Renal cortical epithelial cell (primary cell): ENCODE measurements at places on chromosomes 16 and 17. TPM values are rescaled to one million over a fixed set of nuclear protein-coding genes. Genes with fewer than 3 reads are reported as not detected.
A peak's percentile ranks its signal among the peaks of the same experiment; 100 is the strongest.

C16orf92 gene
- not detected in 2 replicates for total RNA-seq

- DNase-seq = no peak
Observed at GRCh38 chr16:15483857-15484256, 49.5 kb downstream of the BMERB1 start.

- no peak for DNase-seq
Observed at GRCh38 chr16:31036691-31037090, 3.3 kb downstream of the STX4 start.

- DNase-seq = no peak
Observed at GRCh38 chr16:10128397-10129258, 53.6 kb downstream of the GRIN2A start.

GRCh38 chr17:76107509-76107908 lies 3.9 kb upstream of the EXOC7 start:
- no peak for DNase-seq

NFE2L1 gene
- total RNA-seq = 75.0 and 267 TPM in 2 replicates

RGS9 gene
- 2.7 and 4.2 TPM in 2 replicates for total RNA-seq

DNA sequence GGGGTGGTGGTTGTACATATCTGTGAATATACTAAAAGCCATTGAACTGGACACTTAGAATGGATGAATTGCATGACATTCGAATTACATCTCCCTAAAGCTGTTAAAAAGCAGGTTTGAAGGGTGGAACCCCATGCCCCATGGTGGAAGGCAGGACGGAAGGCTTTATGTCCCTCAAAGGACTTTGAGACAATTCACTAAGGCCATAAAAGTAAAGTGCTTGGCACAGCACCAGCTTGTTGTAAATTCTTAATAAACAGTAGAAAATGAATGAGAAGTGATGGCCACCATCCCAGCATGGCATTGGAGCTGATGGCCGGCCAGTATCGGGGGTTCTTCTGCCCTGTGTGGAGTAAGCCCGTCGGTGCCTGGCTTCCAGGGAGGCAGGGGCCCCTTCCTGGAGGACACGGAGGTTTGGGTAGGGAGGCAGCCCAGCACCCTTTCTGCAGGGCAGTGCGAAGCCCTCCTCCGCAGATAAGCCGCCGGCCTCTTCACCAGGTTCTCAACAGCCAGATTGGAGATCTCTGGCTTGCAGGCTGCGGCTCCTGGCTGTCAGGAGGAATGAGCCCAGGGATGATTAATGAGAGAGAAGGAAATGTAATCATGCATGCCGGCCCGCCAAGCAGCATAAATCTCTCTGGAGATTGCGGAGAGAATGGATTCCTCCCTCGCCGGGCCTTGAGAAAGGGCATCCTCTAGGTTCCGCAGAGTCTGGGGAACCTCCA lies 346.9 kb downstream of the FOXL1 start:
- peak; percentile 40 for DNase-seq

DNA sequence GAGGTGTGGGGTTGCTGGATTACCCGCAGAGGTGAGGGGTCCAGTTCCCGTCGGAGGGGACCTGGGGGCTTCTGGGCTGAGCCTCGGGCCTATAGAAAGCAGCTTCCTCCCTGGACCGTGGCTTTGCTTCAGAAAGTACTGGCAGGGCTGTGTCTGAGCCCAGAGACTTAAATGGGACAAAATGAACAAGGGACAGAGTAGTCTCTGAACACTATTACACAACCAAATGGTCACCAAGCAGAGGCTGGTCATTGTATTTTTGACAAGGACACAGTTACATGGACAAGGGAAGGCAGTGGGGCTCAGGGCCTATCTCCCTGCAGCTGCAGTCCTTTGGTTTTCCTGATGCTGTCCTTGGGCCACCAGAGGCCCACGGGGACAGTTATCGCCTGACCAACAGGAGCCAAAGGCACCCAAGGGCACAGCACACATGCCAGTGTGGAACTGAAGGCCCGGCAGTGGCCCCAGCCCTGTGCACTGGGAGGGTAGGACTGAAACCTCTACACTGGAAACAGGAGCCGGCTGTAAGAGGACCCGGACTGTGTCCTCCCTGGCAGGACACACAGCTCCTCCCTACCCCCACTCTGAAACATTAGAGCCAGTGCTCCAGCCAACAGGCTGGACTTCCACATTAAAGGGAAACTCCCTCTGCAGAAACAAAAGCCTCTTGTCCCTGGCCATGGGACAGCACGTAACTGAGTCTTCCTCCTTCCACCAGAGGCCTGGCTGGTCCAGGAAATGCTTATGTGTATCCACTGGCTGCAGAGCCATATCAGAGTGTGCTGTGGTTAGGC lies 26.0 kb upstream of the ERN1 start:
- DNase-seq = no peak

DNA sequence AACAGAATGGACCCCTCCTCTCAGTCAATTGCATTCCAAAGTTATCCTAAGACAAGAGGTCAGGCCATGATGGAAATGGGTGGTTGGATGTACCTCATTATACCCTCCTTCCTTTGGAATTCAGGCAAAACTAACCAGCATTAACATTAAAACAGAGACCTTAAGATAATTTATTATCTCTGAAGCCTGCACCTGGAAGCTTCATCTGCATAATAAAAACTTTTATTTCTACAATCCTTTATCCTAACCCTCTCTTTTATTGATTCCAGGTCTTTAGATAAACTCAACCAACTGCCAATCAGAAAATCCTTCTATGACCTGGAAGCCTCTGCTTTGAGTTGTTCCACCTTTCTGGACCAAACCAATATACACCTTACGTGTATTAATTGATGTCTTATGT lies 49.0 kb downstream of the ACSM1 start:
- DNase-seq = no peak

DNAH9 gene
- total RNA-seq = 0.55 TPM in 1 of 2 replicates, not detected in the other

- peak; percentile 93 for DNase-seq
Observed at GRCh38 chr17:27496437-27496943, 40.2 kb downstream of the KSR1 start.

GRCh38 chr17:17254036-17254435 lies 17.1 kb upstream of the FLCN start:
- no peak for DNase-seq

DNA sequence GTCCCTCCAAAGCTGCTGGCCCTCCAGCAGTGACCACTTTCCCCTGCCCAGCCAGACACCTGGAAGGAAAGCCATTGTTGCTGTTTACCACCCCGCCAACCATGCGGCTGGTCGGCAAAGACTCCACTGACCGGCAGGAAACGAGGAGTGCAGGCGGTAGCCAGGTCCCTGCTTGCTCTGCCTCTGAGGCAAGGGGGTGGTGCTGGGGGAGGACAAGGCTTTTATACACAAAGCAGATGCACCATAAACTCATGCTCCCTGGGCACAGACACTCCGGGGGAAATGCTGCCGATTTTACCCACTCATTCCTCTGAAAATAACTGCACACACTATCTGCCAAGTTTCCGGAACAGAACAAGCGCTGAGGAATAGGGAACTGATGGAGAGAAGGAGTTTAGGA lies 62.8 kb upstream of the GRIN2A start:
- DNase-seq = no peak

DNA sequence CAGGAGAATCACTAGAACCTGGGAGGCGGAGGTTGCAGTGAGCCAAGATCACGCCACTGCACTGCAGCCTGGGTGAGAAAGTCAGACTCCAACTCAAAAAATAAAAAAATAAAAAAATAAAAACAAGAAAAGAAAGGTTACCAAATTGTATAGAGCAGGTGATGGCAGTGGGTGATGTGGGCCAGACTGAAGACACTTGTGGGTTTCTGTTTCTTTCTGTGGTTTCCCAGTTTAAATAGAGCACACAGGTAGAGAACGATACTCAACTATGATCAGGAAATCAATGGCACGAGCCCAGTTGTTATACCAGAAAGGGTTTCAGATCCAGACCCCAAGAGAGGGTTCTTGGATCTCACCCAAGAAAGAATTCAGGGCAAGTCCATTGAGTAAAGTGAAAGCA lies 32.6 kb downstream of the NUBP1 start:
- DNase-seq = no peak

DNA sequence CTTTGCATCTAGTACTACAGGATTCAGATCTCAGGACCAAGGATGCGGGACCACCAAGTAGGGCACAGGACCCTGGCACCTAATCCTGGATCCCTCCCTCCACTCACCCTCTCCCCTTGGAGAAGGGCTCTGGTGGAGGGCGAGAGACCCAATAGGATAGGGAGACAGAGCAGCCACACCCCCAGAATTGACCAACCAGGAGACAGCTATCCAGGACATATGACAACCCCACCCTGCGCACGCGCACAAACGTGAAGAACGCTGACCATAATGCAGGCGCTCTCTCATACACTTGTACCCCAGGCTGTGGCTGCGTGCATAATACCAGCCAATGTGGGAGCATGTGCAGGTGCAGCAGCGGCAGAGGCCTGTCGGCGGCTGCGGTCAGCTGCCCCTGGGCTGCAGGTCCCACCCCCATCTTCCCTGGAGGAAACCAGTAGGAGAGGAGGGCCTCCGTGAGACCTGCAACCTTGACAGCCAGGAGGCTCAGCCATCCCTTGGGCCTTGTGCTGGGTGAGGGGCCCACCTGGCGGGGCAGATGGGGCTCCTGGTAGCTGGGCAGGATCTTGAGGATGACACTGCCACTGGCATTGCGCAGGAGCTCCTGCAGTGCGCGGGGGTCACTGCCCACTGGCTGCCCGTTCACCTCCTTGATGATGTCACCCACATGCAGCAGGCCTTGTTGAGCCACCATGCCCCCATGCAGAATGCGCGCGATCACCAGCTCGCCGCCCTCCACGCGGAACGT lies 25.4 kb downstream of the MPP2 start:
- no peak for DNase-seq

DNA sequence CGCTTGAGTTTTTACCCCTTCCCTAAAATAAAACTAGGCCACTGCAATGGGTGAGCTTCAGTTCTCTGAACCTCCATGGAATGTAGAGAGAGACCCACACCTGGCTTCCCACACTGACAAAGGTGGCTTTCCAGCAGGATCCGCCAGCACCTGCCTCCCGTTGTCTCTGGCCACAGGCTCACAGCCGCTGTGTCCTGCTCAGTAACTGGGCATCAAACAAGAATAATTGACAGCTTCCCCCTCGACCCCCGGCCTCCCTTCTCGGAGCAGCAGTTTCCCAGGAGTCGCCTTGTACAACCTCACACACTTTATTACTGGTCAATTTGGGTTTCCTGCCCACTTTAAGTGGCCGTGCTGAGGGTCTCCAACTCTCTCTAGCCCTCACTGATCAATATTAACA lies 586.1 kb upstream of the PSMD7 start:
- DNase-seq = no peak

- DNase-seq = no peak
Observed at GRCh38 chr17:21291357-21291756, 6.8 kb downstream of the MAP2K3 start.

GRCh38 chr17:55414983-55415382 lies 6.7 kb downstream of the MMD start:
- no peak for DNase-seq

TP53TG3 gene
- not detected in 2 replicates for total RNA-seq
